ENCODE measurements at places on chromosomes 12 and 14.

DNA sequence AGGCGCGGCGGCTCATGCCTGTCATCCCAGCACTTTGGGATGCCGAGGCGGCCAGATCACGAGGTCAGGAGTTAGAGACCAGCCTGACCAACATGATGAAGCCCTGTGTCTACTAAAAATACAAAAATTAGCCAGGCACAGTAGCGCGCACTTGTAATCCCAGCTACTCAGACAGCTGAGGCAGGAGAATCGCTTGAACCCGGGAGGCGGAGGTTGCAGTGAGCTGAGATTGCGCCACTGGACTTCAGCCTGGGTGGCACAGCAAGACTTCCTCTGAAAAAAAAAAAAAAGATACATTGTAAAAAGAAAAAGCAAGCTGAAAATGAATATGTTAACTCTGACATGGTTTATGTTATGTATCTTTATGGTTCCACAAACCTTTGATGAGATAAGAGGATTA is 33.6 kb downstream of the RPGRIP1 start:
- DNase-seq, result no peak

- DNase-seq, result no peak
Measured at GRCh38 chr14:20551606-20552005, 9.2 kb downstream of the RNASE9 start.

GRCh38 chr14:89773644-89774316 is 180.8 kb downstream of the EFCAB11 start:
- DNase-seq, result peak; percentile 34

GRCh38 chr14:71964716-71965115 is 32.5 kb downstream of the RGS6 start:
- no peak for DNase-seq

- peak; percentile 21 for DNase-seq
Measured at GRCh38 chr14:101442451-101442850, 118.8 kb upstream of the DIO3 start.

DNA sequence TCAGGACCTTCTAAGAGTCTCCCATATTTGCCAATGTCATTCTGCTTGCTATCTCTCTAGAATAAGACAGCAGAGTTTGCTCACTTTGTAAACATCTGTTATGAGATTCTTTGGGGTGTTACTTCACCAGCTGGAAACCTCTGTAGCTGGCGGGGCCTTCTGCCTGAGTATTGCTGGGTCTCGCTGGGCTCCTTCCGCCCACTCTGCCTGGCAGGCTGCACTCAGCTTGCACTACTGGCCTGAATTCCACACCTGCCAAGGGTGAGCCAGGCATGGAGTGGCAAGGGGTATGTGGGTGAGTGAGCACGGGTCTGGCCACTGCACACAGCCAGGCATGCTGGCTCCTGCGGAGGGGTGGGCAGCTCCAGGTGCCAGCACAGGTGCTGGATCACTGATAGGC is 267.3 kb upstream of the PDE3A start:
- DNase-seq, result no peak

DNA sequence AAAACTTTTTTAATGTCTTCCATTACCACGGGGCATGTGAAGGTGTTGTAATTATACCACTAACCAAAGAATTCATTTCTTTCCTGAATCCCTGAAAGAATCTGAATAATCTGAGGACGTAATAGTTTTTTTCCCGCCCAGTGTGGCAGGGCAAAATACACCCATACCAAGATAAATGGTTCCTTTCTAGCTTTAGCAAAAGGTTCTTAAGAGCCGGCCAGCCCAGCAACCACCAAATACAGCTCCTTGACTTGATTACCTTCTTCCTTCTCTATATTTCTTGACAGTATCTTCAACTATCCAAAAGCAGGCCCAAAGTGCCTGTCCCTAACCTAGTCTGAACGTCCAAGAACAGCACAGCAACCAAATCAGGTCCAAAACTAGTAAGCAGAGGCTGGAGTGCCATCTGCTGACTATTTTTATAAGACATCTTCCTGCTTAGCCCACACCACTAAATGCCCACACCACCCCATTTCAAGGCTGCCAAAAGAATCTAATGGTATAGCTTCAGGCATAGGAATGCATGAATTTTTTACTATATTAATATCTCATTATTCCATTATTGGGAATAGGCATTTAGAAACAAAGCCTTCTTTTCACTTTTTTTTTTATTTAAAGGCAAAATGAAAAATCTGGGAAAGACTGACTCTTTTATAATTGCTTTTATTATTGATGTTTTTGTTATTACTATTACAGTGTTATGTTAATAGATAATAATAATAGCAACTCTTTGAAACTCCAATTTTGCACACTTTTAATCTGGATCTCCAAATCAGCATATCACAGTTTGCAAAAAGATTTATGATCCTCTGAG is 524.4 kb downstream of the MED13L start:
- no peak for DNase-seq

- DNase-seq, result no peak
Measured at GRCh38 chr12:26406391-26406790, 211.0 kb downstream of the SSPN start.

GRCh38 chr14:99937475-99938244 is 127.6 kb upstream of the EVL start:
- no peak for DNase-seq

GRCh38 chr14:34003082-34003668 is 52.3 kb upstream of the EGLN3 start:
- DNase-seq, result no peak

DNA sequence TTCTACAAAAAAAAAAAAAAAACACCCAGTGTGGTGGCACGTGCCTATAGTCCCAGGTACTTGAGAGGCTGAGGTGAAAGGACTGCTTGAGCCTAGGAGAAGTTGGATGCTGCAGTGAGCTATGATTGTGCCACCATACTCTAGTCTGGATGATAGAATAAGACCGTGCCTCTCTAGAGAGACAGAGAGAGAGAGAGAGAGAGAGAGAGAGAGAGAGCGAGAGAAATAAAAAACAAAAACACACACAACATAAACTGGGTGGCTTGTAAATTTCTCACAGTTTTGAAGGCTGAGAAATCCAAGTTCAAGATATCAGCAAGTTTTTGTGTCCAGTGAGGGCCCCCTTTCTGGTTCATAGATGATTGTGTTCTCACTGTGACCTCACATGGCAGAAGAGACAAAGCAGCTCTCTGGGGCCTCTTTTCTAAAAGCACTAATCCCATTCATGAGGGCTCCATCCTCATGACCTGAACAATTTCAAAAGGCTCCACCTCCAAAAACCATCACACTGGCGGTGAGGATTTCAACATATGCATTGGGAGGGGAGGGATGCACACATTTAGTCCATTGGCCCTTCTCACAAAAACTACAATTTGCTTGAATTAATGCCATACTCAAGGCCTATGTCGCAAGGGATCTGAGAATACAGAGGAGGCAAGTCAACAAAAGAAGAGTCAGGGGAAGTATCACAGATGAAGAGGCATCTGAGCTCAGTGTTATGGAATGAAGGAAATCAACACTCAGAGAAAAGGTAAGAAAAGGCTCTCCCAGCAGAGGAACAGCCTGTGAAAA is 94.9 kb downstream of the PPM1H start:
- DNase-seq, result no peak

- DNase-seq, result no peak
Measured at GRCh38 chr12:3313675-3314663, 177.0 kb upstream of the PRMT8 start.

DNA sequence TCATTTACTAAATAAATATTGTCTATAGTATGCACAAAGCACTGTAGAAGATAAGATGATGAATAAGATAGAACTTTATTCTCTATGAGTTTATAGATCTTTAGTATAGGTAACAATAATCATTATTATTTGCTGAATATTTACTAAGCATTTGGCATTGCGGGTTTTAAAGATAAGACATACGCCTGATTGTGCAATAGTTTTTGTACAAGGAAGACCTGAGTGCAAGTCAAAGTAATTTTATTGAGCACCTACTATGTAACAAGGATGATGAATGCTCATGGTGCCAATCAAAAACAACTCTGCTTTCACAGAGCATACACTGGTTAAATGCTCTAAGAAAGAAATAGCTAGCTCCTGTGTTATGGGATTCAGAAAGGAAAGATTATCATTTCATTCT is 1461.7 kb upstream of the FLRT2 start:
- no peak for DNase-seq

DNA sequence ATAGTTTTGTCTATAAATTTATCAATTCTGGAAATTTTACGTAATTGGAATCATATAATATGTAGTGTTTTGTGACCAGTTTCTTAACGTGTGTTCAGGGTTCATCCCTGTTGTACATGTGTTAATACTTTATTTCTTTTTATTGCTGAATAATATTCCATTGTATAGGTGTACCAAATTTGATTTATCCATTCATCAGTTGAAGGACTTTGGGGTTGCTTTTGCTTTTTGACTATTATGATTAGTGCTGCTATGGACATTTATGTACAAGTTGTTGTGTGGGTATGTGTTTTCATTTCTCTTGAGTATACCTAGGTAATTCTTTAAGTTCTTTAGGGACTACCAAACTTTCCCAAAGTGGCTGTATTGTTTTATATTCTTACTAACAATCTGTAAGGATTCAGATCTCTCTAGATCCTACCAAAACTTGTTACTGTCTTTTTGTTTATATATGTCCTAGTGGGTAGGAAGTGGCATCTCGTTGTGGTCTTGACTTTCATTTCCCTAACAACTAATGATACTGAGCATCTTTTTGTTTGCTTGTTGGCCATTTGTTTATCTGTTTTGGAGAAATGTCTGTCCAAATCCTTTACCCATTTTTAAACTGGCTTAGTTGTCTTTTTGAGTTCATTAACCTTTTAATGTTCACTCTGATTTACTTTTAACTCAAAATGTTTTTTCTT is 14.9 kb downstream of the VRK1 start:
- no peak for DNase-seq

DNA sequence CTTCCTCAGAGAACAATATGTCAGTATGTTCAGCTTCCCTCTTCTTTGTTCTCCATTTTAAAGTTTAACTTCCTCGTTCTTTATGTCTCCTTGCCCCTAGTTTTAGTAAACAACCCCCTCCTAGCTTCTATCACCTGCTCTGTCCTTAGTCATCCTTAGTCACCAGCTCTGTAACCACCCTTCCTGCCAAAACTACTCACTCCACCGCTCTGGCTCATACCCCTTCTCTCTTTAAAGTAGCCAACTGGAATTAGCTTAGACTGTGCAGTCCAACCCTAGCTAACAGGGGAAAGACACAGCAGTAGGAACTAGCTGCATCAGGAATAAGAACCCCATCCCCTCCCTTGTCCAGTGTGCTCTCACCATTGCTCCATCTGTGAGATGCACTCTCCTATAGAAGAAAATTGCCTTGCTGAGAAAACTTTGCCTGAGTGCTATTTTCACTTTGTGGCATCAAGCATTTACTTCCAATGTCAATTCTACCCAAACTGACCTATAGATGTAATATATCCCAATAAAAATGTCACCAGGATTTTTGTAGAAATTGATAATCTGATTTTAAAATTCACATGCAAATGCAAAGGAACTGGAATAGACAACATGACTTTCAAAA is 603.2 kb downstream of the C12orf50 start:
- DNase-seq, result no peak

- no peak for DNase-seq
Measured at GRCh38 chr12:55043542-55043941, 23.8 kb downstream of the NEUROD4 start.

GRCh38 chr14:23550812-23551265 is 726 bp downstream of the ZFHX2 start:
- DNase-seq, result no peak

DNA sequence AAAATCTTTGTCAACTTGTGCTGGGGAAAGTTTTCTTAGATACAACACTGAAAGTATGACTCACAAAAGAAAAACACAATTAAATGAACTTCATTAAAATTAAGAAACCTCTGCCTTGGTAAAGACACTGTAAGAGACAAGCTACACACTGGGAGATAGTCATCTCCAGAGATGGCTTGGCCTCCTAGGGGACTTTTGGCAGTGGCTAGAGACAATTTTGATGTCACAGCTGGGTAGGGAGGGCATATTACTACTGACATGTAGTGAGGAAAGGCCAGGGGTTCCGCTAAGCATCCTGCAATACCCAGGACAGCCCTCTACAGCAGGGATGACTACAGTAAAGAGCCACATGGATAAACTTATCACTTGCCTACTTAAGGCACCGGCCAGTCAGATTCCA is 8.7 kb upstream of the RNASE4 start:
- no peak for DNase-seq

GRCh38 chr12:108816652-108817335 is 40.6 kb downstream of the SSH1 start:
- DNase-seq, result no peak

DNA sequence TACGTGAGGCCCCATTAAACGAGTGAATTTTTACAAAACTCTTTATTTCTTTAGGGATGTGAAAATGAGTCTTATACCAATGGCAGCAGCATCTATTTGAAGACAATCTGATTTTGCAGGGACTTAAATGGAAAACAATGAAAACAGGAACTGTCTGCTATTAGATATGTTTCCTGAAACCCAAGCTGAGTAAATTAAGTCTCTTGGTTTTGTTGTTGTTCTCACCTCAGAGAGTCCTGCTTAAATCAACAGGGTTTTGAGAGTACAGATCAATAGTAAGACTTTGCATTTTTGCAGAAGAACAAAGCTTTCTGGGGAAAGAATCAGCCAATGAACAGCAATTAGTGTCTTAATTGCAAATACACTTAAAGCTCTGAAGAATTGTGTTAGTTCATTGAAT is 39.1 kb upstream of the LGR5 start:
- no peak for DNase-seq

DNA sequence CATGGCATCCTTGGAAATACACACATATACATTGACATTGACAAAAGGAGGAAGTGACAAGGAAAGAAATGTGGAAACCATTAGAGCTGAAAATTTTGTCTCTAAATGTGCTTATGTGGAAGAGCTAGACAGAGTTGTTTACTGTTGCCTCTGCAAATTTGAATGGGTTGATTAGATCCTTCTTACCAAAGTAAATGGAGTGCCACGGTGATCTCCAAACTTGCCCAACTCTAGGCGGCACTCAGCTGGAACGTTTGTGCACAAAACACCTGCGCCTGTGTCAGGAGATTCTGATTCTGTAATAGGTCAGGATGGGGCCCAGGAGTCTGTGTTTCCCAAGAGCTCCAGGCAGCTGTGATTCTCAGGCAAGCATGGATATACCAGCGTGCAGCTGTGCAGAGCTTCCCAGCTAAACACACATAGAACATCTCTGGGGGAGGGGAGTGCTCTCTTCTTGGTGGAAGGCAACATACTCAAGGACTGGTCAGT is 77.8 kb upstream of the BDKRB2 start:
- no peak for DNase-seq

- no peak for DNase-seq
Measured at GRCh38 chr14:94367347-94368242, 20.8 kb downstream of the SERPINA1 start.

Measured in stimulated activated CD8-positive, alpha-beta memory T cell treated with anti-CD3 and anti-CD28 coated beads, Interleukin-12 subunit alpha, Interleukin-12 subunit beta, amount 100 ng/mL, for 1 hour (primary cell).